ENCODE measurements at places on chromosomes 6 and 20. TPM values are rescaled to one million over a fixed set of nuclear protein-coding genes. Genes with fewer than 3 reads are reported as not detected.

The SPATS1 gene
- not detected for total RNA-seq

GRCh38 chr20:59560588-59561227 is 43.6 kb upstream of the PHACTR3 start:
- DNase-seq = no peak

DNA sequence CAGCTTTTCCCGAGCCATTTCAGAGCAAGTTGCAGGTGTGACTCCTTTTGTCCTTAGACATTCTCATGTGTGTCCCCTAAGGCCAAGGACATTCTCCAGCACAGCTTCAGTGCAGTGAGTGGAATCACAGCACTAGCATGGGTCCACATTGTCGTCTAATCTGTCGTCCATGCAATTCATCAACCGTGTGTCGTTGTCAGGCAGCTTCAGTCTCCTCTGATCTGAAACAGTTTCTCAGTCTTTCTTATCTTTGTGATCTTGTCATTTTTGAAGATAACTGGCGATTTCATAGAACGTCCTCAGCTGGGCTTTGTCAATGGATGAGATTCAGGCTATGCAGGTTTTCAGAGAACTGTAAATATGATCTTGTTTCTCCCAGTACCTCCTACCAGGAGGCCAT is 31.7 kb downstream of the CST2 start:
- DNase-seq = no peak

GRCh38 chr6:110250058-110250457 is 69.8 kb downstream of the CDC40 start:
- no peak for DNase-seq

DNA sequence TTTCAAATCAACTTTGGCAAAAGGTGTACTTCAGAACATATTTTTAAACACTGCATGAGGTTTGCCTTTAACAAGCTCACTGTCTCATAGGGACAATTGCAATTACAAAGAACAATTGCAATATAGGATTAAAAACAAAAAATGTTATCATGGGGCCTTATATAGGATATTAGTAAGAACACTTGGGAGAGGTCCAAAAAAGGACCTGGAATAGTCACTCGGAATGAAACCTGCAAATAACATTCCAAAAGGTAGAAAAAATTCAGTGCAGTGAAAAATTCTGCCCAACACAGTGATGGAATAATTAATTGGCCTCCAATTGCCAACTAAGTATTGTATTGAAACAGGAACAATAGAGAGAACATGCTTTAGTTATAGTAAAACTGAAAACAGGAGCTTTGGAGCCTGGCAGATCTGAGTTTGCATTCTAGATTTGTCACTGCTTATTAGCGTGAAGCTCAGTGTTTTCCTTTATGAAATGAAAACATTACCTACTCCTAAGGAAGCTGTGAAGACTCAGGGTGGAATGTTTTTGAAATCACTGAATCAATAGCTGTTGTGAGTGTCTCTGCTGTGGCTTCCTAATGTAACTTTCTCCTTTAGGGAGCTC is 172.6 kb upstream of the BMP5 start:
- no peak for DNase-seq

The THBD gene
- total RNA-seq = 11.1 TPM

DNA sequence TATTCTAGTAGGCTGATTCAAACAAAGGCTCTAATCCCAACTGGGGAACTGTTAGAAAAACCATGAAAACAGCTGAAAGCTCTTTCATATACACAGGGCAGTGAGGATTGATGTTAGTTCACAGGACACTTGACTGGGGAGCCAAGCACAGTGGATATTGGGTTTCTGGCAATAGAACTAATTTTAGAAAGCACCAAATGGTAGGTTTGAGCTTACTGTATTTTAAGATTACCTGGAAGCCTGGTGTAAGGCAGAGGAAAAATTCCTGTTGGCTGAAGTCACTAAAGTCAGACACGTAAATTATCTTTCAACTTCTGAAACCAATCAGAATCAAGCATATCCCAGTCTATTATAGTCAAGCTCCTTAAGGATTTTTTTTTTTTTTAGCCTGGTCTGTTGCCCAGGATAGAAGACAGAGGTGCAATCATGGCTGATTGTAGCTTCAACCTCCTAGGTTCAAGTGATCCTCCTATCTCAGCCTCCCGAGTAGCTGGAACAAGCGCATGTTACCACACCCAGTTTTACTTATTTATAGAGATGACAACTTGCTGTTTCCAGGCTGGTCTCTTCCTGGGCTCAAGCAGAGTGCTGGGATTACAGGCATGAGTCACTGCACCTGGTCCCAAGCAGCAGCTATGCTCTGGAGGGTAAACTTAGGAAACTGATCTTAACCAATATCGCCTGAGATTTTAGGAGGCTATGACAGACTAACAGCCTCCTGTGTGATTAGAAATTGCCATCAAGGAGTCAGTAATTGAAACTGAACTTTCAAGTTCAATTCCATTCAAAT is 32.5 kb upstream of the SYNCRIP start:
- DNase-seq = no peak

DNA sequence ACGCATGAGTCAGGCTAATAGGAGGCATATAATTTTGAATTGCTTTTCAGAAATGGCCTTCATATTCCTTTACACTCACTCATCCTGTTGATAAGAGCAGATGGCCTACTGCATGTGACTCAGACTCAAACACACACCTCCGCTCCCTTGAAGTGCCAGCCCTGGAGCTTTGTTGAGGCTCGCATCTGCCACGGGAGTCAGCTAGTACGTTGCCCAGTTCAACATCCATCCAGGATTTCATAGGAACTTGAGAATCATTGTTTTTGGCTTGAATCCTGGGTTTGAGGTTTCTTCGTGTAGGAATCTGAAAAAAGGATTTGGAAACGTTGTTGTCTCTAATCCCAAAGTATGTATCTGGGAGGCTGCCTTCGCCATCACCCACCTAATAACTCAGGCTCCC is 87.4 kb upstream of the JAG1 start:
- DNase-seq = no peak

GRCh38 chr20:49037962-49038387 is 8.1 kb upstream of the CSE1L start:
- DNase-seq = no peak

The LINC00237 gene
- not detected for total RNA-seq

- no peak for DNase-seq
These were observed 13.3 kb upstream of the CRYBG1 start for GRCh38 chr6:106347219-106347618.

GRCh38 chr6:89436226-89436625 is 3.3 kb downstream of the ANKRD6 start:
- DNase-seq = no peak

- no peak for DNase-seq
These were observed 45.9 kb downstream of the CCDC170 start for GRCh38 chr6:151539506-151540268.

The PNLDC1 gene
- total RNA-seq = not detected

DNA sequence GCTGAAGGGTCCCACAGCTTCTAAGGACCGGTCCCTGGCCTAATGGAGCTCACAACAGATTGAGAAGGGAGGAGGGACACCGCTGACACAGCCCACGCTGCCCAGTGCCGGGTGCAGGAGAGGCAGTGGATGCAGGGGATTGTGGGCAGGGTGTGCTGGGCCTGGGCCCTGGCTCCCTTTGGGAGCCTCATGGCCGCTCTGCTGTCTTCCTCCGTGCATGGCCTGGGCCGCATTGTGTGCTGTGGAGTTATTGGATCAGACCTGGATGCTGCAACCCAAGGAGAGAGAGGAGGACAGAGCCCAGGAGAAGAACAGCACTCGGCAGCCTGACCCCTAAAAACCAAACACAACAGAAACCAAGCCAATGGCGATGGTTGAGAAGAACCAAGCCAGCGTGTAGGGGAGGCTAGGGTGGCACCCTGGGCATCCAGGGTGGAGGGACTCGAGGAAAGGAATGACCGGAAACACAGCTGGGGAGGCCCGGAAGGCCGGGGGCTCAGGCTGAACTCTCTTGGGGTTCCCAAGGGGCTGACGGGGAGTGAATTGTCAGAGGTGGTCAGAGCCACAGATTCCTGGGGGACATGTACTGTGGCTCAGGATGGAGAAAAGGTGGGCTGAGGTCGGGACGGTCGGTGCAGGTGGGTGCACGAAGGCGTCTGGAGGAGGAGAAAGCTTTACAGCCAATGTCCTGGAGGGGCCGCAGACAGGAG is 41.0 kb downstream of the ERMARD start:
- DNase-seq = no peak
